ENCODE measurements at places on chromosomes 3 and 15.

- DNase-seq: no peak
These were observed 51.3 kb downstream of the TIPARP start for GRCh38 chr3:156725682-156726081.

DNA sequence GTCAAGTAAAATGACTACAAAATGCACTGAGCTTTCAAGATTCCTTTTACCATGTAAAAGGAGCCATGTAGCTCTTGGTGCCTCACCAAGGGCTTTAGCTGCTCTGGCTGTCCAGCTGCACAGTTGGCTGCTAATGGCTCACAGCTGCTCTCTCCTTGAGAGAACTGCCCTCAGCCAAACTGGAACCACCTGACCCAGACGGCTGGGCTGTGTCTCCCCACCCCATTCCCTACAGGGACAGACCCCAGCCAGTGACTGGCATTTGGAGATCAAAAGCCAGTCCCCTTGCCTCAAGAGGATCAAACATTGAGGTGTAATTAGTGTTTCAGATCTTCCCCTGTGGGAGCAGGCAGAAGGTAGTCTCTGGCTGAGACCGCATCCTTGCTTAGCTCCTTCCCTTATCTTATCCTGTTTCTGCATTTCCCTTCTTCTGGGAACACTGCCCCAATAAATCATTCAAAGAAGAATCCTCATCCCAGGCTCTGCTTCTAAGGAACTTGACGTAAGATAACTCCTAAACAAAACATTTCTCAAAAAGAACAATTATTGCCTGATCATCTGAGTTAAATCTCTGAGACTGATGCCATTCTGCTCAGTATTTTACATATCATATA, 28.6 kb upstream of the UBE2E2 start:
- no peak for DNase-seq

DNA sequence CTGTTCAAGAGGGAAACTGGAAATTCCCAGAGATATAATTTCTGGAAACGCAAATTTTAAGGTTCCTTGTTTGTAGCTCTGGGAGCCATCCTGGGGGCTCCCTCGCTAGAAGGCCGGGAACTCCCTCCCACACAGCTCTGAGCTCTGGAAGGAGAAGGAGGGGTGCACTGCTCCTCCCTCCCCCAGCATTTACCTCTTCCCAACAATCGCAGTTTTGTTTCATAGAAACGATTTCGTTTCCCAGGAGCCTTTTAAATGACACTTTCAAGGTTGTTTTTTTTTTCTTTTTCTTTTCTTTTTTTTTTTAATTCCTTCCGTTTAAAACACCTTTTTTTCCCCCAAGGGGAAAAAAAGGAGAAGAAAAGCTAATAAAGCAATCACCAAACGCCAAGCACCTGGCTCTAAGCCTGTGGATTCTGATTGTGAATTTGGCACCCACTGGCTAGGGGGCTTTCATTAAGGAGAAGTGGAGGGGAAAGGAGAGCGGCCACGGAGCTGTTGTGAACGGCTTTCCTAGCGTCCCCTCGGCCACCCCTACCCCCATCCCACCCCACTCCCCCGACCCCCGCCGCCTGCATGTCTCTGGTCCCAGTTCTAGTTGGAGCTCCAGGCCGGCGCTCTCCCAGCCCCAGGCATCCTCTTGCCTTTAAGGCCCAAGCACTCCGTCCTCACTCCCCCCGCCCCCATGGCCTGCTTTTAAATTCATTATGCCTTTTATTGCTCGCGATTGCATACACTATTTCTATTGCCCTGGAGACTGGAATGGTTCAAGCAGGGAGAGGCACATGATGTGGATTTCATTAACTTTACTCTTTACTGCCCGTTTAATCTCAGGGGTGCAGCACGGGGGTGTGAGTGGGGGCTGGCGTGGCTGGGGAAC, 13.6 kb upstream of the CCDC33 start:
- DNase-seq: no peak

GRCh38 chr3:80408030-80408721, 640.4 kb upstream of the ROBO1 start:
- DNase-seq: no peak

- no peak for DNase-seq
These were observed 251.6 kb downstream of the RBMS3 start for GRCh38 chr3:29532473-29532872.

- DNase-seq: no peak
These were observed 1337.1 kb downstream of the ROBO1 start for GRCh38 chr3:78430741-78431140.

DNA sequence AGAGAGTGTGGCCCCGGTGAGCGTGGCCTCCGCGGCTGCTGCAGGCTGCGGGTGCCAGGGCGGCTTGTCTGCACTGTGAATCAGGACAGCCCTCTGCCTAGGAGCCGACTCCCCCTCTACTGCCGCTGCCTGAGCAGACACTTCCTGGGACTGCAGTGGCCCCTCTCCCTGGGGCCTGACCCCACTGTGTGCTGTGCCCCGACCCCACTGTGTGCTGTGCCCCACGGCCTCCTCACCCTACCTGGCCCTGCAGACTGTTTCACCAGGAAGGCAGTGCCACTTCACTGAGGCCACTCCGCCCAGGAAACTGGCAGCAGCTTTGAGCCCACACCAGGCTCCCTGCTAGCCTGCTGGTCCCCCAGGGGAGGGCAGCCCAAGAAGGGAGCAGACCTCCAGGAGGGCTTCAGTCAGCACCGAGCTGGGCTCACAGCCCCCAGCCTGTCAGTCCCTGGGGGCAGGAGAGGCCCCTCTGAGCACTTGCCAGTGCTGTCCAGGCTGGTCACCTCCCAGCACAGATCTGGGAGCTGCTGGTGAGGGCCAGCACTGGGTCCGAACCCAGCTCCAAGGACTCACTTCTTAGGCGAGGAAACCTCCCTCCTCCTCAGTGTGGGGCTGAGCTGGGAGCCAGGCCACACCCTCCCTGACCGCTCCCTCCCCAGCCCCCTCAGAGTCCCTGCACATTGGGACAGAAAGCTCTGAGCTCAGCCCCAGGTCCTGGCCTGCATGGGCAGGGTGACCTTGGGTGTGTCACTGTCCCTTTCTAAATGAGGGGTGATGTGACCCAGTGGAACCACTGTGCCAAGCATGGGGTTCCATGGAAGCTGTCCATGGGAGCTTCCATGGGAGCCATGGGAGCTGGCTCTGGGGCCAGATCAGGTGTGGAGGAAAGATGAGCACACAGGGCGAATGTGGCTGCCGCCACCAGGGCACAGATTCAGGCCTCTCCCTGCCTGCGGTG, 56.8 kb downstream of the DNAJB8 start:
- no peak for DNase-seq

DNA sequence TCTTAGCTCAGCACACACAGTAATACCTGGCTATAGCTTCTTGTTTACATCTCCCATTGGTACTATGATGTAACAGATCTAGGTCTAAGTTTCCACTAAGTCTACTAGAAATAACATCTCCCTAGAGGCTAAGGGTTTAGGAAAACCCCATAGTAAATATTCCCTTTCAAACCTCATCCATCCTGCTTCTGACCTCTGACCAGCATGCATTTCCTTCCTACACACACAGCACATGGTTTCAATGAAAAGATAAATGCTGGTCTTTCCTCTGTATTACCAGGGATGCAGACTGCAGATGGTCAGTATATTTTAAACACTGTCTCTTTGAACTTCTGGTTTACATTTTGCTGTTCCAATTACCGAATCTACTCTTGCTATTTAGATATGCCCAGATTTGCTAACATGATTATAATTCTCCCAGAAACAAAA, 96.6 kb downstream of the EFL1 start:
- DNase-seq: no peak

DNA sequence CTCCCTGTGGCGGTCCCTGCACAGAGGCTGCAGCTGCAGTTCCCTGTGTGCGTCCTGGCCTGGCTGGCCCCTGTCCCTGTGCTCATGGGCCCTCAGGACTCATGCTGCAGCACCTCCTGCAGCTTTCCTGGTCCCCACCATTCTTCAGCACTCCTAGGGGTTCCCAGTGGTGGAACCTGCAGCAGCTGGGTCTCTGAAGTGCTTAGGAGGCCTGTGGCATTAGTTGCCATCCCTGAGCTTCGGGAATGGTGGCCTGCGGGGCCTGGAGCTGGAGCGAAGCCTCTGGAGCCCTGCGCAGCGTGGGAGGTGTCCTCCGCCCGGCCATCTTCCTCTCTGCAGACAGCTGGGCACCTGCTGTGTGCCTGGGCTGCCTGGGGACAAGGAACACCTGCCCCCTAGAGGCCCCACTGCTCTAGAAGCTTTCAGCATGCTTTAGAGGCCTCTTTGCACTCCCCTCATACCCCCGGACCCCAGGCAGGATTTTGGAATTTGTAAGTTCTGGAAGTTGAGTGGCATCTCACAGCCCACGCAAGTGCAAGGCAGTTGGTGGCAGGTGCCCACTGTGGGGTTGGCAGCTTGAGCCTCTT, 13.1 kb downstream of the PLXNA1 start:
- no peak for DNase-seq

DNA sequence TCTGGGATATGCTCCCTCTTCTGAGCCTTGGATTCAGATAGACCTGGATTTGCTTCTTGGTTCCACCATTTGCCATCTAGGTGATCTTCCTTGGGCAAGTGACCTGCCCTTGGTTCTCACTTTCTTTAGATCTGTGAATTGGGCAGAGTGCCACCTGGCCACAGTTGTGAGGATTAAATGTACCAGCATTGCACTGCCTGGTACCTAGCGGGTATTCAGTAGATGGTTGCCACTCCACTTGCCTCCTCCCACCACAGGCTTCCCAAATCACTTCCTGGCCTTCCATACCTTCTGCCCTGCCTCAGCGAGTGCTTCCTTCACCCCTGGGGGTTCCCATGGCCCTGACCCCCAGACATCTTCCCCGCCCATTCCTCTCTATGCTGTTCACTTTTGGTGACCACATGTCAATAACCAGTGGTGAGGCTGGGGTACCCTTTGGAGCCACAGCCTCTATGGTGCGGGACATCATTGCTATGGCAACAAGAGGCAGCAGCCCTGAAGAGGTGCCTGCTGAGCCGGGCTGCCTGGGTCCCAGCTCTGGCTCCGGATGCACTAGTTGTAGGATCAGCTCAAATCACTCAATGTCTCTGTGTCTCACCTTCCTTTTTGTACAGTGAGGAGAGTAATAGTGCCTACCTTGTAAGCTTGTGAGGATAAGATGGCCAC, 40.5 kb downstream of the CMTM7 start:
- DNase-seq: no peak

GRCh38 chr15:51342227-51342999, 958 bp downstream of the GLDN start:
- DNase-seq: no peak

DNA sequence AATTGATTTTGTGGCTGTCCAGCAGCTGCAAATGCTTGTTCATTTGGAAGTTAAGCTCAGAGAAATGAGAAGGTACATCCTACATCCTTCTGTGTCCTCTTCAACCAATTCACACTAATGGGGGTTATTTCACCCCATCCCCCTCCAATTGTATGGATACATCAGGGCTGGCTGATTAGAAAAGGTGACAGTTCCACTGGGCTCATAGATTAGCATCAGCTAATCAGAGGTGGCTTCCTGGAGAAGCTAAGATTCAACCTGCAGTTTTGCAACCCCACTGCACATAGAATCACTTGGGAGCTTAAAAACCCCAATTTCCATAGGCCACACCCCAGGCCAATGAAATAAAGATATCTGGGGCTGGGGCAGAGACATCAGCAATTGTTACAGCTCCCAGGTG, 217.7 kb upstream of the TLE3 start:
- no peak for DNase-seq

DNA sequence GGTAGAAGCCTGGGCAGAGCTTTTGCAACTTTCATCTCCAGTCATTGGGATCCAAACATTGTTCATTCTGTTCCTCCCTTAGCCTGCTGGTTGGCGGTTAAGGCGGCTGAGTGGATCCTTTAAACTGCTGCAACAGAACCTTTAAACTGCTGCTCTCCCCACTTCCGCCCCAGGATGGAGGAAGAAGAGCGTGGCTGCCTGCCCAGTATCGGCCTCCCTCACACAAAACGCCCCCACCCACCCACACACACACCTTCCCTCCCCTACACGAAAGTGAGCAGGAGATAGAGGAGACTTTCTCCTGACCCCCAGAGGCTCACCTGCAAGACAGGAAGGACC, 460 bp upstream of the ZMAT3 start:
- no peak for DNase-seq

DNA sequence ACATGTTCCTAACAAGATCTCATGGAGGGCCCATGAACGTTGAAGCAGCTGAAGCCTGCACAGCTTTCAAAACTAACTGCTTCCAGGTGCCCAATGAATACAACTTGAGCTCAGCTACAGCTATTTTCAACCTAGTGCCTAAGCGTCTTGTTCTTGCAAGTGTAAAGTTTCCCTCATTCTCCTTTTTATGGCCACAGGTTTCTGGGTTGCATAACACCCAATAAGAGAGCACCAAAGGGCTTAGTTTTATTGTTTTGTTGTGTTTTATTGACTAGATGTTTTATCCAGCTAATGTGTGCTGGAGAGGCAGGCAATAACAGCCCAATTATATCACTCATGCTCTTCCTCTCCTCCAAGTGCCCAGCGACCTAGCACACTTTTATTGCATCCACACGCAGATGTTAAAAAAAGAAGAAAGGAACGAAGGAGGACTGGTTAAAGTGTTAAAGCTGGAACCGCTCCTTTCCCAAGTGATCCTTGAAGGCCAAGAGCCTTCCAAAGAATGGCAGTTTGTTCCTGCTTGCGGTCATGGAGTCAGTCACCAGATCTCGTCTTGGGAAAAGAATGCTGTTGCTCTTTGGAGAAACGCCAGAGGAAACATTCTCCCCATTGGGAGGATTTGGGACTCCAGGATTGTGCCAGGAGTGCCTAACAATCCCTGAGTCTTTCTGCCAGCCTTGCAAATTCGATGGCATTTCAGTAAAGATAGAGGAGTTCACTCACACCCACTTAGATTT, 156.9 kb downstream of the MEX3B start:
- no peak for DNase-seq

DNA sequence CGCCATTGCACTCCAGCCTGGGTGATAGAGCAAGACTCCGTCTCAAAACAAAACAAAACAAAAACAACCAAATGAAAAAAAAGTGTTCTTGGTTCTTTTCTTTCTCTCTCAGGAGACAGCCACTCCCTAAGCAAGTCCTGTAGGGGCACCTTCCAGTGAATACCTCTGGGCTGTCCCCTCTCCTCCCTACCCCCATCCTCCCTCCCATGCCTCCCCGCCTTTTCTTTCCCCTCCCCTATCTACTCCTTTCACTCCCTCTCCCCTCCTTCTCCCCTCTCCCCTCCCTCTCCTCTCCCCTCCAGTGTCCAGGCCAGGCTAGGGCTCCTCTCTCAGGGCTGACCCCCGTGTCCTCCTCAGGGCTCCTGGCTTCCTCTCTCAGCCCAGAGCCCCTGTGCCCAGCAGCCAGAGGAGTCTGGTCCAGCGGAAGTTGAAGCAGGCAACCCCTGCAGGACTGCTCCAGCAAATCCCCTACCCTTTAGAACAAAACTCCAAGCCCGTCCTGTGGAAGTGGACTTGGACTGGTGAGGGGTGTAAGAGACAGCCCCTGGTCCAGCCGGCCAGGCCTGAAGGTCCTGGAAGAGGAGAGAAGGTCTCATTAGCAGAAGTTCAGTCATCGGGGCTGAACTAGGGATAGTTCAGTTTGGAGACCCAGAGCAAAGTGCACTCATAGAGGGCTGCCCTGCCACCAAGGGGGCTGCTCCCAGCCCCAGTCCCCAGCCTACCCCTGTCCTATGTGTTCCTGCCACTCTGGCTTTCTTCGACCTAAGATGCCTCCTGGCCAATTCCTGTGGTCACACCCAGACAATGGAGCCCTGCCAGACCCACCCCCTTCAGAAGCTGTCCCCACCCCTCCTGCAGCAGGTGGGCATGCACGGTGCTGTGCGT, 79.8 kb upstream of the IQSEC1 start:
- no peak for DNase-seq

All from stimulated activated CD4-positive, alpha-beta T cell treated with anti-CD3 and anti-CD28 coated beads, Interleukin-1b, Interleukin-23, amount 100 ng/mL, for 1 hour (primary cell).